ENCODE measurements at places on chromosomes 3 and 15. TPM values are rescaled to one million over a fixed set of nuclear protein-coding genes. Genes with fewer than 3 reads are reported as not detected.

Gene KNL1
- 9.8 TPM for total RNA-seq

Gene LYZL4
- not detected for total RNA-seq

Gene ST8SIA2
- 0.70 TPM for total RNA-seq

Gene PLA2G4D
- not detected for total RNA-seq

Gene KLHL40
- not detected for total RNA-seq

Gene ACTC1
- total RNA-seq = 0.16 TPM

Gene ACP3
- 0.10 TPM for total RNA-seq

Gene NANOGP8
- not detected for total RNA-seq

Gene MOBP
- not detected for total RNA-seq

Gene DYNLT2B
- 25.1 TPM for total RNA-seq

Gene ZMYND10
- total RNA-seq = 1.1 TPM
